ENCODE measurements at places on chromosomes 7 and 10.

DNA sequence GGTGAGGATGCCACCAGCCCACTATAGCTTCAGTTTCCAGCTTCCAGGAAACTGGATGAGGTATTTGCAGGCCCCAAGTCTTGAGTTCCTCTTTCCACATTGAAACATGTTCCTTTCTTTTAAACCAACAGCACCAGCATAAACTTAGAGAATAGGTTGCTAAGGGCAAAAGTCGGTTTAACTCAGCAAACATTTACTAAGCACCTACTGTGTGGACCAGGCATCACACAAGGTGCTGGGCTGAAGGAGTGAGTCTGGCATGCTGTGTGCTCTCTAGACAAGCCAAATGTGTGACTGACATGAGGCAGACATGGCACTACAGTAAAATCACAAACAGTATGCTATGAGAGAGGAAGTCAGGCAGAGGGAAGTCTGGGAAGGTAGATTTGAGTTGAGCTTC is 11.0 kb upstream of the RASSF4 start:
- no peak for DNase-seq

GRCh38 chr7:78063758-78064157 is 265.2 kb downstream of the PHTF2 start:
- DNase-seq = no peak

DNA sequence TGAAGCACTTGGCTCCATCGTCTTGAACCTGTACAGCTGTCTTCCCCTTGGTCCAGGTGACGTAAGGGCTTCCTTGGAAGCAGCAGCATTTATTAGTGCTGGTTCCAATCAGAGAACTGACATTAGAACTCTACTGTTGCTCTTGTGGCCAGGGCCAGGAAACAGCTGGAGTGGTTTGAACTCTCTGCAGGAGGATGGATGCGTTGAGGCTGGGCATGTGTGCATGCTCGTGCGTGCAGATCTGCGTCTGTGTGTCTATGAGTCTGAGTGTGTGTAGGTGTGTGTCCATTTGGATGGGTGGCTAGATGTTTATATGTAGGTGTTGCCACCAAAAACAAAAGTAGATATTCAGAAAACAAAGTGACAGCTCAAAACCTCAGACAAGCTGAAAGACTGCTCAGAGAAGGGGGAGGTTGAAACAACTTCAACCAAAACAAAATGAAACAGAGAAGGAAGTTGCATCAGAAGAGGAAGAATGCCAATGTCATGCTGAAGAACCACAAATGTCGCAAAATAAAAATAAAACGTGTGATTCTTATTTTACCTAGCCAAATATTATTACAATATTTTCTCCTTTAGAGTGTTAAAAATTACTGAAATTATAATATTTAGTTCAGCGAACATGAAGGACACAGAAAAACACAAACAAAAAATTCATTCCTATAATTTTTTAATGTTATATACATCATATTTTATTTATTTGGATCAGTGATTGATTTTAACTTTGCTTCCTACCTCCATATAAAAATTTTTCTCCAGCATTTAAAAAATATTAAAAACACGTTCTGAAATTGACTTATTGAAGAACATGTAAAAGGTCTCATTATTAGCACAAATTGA is 96.1 kb upstream of the MKLN1 start:
- peak; percentile 86 for DNase-seq

GRCh38 chr7:15720849-15721471 is 34.5 kb upstream of the MEOX2 start:
- peak; percentile 16 for DNase-seq

GRCh38 chr10:69742928-69743602 is 58.6 kb upstream of the COL13A1 start:
- no peak for DNase-seq

DNA sequence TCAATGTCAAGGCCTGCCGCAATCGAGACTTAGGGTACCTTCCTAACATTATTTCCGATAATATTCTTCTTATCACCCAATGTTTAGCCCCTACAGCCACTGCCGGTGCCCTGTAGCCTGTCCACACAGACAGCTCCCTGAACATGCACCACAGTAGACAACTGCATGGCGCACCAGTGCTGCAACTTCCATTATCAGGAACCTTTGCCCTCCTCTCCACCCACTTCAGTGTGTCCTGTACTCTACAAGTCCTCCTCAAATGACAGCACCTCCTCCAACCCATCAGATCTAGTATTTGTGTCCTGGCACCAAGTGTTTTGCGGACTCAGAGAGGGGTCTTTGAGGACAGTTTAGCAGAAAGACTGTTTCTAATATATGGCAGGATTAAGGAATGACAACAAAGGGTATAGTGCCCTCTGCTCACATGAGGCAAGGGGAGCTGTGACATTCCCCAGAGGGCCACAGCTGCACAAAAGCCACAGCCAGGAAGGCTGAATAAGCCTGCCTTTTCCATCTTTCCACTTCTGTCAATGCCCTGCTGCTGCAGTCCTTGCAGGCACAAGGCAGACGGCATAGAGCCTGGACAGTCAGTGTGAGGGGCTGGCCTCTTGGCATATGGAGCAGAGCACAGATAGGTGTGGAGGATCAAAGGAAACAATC is 335.4 kb downstream of the PARD3 start:
- no peak for DNase-seq

DNA sequence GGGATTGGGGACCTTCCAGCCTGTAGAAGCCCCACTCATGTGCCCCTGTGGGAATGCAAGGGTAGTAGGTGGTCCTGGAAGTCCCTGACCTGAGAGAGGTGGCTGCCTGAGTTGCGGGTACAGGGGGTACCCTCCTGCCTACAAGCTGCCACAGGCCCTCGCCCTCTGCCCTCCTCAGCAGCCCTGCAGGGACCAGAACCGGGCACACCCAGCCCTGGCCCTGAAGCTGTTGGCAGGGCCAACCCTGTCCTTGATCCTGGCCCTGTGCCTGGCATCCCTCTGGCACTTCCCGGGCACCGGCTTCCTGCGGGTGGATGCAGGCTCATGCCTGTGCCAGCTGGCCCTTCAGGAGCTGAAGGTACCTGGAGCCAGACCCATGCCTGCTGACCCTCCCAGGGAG is 54.9 kb upstream of the ELN start:
- DNase-seq = no peak

GRCh38 chr10:92914478-92915325 is 66.4 kb downstream of the EXOC6 start:
- DNase-seq = peak; percentile 58

All from activated CD4-positive, alpha-beta T cell treated with anti-CD3 and anti-CD28 coated beads, Interleukin-2, amount 50 U/mL, for 16 hours (primary cell).